ENCODE measurements at places on chromosomes 16 and 17.

- no peak for DNase-seq
Measured at GRCh38 chr16:58435779-58436178, 43.5 kb downstream of the GINS3 start.

GRCh38 chr17:15658296-15658695 lies 25.8 kb downstream of the TRIM16 start:
- DNase-seq = no peak

- DNase-seq = no peak
Measured at GRCh38 chr16:52501746-52502145, 45.2 kb downstream of the TOX3 start.

DNA sequence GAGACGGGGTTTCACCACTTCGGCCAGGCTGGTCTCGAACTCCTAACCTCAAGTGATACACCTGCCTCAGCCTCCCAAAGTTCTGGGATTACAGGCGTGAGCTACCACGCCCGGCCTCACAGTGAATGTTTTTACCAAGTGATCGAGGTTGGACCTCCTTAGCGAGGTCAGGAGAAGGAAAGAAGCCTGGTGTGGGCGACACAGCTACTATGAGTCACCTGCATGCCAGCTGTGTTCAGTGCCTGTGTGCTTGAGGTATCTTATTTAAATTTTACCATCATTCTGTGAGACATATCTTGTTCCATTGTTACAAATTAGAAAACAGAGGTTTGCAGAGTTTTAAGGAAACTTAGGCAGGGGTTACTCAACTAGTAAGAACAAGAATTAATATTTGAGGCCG lies 174.8 kb upstream of the DYNLRB2 start:
- DNase-seq = no peak

GRCh38 chr16:397135-397661 lies at the start of gene NME4:
Gene NME4 (plus strand): TSS chr16:397199. CDS start chr16:397223, 24 bp downstream.
- DNase-seq = no peak

GRCh38 chr16:67245674-67246080 lies 1.6 kb downstream of the FHOD1 start:
- DNase-seq = no peak

DNA sequence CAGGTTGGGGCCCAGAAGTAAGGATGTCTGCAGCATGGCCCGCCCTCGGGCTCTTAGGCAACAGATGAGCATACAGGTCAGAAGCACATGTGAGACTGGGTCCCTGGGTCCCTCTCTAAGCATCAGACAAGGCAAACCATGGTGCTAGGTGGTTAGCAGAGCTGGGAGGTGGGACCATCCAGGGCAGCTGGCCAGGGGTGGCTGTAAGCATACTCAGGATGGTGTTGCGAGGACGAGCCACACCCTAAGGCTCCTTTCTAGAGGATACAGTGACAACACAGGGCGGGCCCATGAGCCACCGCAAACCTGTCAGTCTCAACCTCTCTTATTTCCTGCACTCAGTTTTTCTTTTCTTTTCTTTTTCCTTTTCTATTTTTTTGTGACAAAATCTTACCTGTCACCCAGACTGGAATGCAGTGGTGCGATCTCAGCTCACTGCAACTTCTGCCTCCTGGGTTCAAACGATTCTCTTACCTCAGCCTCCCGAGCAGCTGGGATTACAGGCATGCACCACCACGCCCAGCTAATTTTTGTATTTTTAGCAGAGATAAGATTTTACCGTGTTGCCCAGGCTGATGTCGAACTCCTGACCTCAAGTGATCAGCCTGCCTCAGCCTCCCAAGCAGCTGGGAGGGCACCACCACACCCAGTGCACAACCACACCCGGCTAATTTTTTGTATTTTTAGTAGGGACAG lies 3.6 kb downstream of the FA2H start:
- DNase-seq = no peak

GRCh38 chr17:1090465-1091189 lies 89.2 kb downstream of the ABR start:
- DNase-seq = no peak

DNA sequence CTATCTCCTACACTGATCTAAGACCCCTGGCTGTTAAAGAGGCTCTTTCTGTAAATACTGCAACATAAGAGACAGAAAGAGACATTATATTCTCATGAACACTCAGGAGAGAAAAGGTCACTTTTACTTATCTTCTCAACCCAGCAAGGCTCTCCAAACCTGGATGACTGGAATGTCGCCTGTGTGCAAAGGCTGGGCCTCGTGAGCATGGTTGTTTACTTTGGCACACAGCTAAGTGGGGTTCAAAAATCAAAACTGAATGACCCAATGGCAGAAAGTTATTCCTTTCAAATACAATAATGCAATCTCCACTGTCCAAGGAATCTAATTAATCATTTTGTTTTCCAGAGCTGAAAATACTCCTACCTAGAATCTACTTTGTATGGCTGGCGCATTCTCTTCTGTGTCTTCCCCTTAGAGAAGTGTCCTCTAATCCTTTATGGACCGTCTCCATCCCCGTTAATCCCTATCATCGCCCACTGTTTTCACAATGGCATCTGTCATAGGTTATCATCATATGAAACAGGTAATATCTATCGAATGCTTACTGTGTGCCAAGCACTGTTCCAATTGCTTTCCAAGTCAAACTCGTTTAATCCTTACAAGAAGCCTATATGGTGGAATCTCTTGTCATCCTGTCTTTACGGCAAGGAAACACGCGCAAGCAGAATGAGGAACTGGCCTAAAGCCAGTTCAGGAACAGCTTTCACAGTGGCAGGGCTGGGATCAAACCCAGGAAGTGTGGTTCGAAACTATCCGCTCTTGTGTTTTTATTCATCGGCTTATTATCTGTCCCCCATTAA lies 1.3 kb downstream of the SLX4 start:
- DNase-seq = no peak

- no peak for DNase-seq
Measured at GRCh38 chr16:13130586-13130985, 229.2 kb downstream of the SHISA9 start.

DNA sequence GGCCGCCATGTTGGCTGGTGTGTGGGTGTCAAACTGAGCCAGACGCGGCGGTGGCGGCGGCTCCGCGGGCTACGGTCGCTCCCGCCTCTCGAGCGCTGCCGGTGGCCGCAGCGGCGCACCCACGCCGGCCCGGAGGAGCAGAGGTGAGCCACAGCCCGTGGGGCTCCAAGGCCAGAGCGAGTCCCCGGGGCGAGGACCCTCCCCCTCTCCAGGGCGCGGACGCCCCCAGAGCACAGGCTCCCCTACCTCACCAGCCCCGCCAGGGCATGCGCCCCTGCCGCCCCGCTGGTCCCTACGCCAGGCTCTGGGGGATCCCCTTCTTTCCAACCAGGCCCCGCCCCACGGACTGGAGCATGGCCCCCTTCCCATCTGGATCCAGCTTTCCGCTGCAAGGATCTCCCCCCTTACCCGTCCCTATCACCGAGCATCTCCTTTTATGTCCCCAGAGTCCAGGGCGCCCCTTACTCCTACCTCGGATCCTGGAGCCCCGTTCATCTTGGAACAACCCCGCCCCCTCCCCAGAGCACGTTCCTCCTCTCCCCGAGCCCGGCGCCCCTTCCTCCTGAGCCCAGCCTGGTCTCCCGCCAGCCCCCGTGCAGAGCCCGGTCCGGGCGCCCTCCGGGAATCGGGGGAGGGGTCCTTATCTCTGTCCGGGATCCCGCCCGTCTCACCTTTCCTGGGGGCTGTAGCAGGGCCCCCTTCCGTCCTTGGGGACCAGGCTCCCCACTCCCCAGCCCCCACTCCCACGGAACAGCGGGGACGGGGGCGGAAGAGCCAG lies 412 bp downstream of the EPN2 start:
- peak; percentile 47 for DNase-seq

- no peak for DNase-seq
Measured at GRCh38 chr17:80485846-80486245, 9.4 kb upstream of the NPTX1 start.

Data from activated CD4-positive, alpha-beta T cell treated with anti-CD3 and anti-CD28 coated beads, Interleukin-2, amount 50 U/mL, for 48 hours (primary cell).